AML-193 (cell line): ENCODE measurements at places on chromosomes 2 and 18.

DNA sequence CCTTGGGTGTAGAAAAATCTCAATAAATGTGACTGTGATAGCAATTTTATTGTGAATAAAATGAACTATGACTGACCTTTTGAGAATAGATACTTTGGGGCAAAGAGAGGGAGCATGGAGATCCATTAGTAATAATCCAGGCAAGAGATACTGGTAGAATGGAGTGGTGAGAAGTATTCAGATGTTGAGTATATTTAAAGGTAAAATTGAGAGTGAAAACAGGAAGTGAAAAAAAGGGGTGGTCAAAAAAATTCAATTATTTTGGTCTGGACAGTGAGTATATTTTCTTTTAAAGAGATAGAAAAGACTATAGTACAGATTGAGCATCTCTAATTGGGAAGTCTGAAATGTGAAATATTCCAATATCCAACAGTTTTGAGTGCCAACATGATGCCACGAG, 1515.6 kb upstream of the NXPH2 start:
- no peak for DNase-seq

- DNase-seq, result no peak
These were observed 278.6 kb upstream of the KYNU start for GRCh38 chr2:142598846-142599245.

DNA sequence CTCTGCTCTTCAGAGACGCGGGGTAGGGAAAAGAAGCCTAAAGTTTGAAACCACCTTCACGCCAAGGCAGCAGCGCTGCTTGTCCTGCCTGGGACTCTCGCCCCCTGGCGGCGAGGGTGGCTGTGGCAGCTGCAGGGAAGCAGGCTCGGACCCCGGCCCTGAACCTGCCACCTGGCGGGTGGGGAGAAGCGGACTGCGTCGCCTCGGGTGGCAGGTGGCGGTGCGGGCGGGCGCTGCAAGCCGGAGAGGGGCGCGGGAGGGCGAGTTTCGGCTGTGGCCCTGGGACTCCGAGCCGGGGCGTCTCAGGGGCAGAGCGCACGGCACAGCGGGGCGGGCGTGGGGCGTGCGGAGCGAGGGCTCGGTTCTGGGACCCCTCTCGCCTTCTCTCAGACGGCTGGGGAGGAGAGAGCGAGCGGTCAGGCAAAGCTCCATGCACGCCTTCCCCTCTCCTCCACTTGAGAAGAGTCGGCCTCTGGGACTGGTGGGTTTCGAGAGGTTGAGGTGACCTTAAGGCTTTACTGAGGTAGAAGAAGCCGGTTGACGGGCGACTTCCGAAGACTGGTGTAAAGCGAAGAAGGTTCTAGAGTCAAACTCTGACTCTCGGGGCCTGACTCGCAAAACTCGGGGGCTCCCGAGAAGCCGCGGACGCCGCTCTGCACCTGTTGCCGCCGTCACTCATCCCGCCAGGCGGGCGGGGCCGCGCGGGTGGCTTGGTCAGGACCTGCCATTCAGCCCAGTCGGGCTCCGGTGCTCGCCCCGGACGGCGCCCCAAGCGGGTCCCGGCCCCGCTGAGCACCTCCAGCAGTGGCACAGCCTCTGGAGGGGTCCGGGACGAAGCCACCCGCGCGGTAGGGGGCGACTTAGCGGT, 1.1 kb upstream of the BOLL start:
- no peak for DNase-seq

GRCh38 chr2:120729406-120730399, 6.0 kb upstream of the GLI2 start:
- DNase-seq, result no peak

- no peak for DNase-seq
These were observed 61.6 kb downstream of the COL6A3 start for GRCh38 chr2:237352279-237352845.

- DNase-seq, result no peak
These were observed 33.8 kb upstream of the POU3F3 start for GRCh38 chr2:104820126-104820525.

DNA sequence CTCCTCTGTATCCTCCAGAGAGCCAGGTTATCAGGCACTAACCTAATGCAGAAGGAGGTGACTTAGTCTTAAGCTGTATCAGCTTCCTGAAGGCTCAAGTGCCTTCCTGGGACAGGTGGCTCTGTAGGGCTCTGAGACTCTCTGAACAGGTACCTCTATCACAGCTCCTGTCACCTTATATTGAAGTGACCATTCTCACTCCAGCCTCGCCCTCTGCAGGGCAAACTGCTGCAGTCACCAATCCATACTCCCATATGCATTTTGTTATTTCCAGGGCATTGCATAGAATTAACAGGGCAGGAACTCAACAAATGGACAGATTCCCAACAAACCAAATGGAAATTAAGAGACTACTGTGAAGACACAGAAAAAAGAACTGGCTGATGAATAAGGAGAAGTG, 203.0 kb upstream of the REV1 start:
- DNase-seq, result no peak

DNA sequence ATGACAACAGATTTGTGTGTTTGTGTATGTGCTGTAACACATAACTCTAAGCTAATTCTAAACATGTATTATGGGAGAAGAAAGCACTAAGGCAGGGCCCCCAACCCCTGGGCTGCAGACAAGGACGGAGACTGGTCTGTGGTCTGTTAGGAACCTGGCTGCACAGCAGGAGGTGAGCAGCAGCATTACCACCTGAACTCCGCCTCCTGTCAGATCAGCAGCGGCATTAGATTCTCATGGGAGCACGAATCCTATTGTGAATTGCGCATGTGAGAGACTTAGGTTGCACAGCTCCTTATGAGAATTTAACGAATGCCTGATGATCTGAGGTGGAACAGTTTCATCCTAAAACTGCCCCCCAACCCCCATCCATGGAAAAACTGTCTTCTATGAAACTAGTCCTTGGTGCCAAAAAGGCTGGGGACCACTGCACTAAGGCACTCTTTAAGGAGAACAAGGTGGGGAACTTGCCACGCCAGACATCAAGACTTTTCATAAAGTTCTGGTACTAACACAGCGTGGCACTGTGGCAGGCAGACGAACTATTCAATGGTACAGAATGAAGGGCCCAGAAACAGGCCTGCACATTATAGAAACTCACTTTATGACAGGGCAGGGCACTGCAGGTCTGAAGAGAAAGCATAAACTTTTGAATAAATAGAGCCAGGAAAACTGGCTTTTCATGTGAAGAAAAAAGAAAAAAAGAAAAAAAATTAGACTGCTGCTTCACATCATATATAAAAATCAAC, 14.0 kb downstream of the REEP1 start:
- no peak for DNase-seq

DNA sequence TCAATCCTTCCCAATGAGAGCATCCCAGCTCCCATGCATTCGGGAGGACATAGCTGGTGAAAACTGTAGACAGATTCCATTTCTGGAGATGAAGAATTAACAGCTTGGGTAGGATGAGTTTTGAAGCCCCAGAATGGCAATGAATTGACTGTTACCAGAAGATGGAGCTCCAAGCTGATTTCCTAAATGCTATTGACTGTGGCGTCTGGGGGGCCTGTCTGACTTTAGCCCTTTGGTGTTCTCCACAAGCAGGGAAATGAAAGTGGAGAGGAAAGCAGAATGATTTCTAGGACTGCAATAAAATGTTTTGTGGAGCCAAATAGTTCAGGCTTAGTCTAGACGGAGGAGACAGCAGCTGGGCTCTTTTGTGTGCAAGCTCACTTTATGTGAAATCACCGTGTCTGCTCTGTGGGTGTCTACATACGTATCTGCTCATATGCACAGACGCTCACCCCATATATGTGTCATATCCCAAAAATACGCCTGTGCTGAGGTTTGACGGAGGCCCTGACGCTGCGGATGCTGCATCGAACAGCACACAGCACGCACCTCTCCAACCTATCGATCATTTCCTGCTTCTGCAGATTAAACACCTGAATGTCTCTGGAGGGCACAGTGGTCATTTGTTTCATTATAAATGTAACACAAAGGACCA, 166.4 kb upstream of the PXDN start:
- no peak for DNase-seq

DNA sequence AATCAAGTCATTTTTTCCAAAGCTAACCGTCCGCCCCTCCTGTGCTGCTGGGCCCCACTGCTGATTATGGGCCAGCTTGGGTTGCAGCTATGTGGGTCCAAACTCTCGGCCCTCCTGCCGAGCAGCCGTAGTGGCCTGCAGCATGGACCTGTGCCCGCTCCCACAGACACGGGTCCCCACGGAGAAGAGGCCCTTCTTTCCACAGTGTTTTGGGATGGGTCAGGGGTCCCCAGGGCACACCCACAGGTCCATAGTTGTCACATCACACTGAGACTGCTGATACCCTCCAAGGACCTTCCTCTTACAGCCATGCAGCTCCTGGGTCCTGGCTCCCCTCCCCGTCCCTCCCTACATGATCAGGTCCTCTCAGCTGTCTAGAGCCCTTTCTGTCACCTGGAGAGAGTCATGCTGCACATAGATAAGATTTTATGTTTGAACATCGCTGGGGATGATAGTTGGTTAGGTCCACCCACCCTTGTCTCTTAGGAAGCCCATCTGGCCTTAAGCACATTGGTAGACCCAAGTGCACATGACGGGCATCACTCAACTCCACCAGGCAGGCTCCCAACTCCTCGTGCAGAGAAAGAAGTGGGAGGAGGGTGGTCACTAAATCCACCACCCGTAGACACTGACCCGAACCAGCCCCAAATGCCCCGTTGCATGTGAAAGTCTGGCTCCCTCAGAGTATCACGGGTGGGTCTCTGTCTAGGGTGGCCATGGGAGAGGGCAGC, 17.5 kb downstream of the GPR55 start:
- no peak for DNase-seq

DNA sequence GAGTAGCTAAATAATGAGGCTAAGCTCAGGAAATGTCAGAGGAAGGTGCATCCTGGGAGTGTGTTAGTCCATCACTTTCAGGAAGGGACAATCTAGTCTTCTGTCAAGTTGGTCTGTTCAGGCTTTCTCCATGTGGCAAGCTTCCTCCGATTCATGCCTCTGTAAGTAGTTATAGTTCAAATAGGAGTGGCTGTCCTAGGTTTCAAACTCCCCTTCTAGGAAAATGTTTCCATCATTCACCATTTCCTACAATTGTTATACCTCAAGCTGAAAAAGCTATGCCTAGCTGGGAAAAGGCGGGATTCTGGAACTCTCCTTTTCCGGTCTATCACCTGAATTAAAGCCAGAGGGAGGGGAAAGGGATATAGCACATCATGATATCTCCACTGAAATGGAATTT, 287.7 kb upstream of the ZSWIM2 start:
- no peak for DNase-seq

GRCh38 chr2:165795011-165795410, 964 bp upstream of the GALNT3 start:
- DNase-seq, result peak; percentile 23

DNA sequence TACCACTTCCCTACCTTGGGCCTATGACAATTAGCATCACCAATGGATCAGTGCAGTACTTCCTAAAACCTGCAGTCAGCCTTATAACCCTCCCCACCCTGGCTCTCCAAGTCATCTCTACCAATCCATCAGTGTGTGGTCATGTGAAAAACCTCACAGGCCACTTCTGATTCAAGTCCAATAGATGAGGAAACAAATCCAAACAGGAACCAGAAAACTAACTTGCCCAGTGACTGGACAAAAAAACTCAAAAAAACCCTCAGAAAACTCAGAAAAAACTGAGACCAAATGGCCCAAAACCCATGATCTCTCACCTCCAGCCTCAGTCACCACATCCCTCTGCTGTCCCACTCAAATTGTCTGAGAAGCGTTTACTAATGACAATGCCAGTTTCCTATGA, 43.3 kb downstream of the TGFA start:
- DNase-seq, result no peak

DNA sequence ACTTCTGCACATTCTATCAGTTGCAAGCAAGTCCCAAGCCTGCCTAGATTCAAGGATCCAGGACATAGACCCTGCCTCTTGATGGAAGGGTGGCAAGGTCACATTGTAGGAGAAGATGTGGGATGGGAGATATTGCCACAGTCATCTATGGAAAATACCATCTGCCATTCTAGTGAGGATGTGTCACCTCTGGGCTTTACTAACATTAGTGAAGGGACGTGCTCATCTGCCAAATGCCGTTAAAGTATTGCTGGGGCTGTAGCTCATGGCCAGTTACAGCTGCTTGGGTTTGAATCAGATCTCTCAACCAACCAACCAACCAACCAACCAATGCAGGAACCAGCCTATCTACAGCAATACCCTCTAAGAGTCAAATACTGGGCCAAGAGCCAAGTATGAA, 49.0 kb downstream of the E2F6 start:
- no peak for DNase-seq

DNA sequence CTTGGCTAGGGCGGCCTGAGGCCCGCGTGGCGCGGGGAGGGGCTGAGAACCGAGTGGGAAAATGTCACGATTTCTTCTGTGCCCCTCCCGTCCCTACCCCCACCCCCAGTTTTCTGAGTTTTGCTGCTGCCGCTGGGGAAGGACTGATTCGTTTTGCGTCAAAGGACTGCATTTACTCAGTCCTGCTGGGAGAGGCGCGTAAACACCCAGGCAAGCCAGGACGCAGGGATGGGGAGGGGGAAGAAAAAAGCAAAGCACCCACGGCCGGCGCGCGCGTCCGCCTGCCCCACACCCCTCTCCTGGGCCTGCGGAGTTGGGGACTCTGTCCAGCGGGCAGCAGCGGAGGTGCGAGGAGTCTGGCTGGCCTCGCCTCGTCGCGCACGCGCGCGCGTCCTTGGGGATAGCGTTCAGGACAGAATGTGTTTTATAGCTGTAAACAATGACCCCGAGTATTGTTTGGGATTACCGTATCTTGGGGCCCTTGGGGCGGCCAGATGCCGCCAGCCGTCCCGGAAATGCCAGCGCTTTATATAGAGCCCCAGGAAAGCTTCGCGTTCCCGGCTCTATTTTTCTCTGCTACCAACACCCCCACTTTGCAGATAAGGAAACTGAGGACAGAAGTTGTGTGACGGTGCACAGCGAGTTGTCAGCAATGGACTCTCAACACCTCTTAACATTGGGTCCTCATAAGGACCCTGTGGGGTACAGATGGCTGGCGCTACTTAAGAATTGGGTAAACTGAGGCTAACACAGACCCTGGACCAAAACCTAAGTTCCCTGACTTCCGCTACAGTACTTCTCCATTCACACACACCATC, 1.7 kb upstream of the FOSL2 start:
- no peak for DNase-seq

DNA sequence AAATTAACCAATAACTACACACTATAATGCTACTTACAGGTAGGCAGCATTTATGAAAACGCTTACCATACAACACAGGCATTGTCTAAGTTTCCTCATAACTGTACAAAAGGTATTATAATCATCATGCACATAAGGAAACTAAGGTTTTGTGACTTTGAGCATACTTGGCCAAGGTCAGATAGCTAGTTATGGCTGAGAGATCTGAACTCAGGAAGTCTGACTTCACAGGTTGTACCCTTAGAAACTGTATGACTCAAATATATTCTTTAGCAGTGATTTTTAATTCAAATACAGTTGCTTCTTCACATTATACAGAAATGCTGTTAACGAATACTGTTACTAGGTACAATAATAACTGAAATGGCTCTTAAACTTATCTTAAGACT, 89.3 kb downstream of the TRIP12 start:
- no peak for DNase-seq

- no peak for DNase-seq
These were observed 11.6 kb downstream of the HNRNPLL start for GRCh38 chr2:38591152-38591551.
